ENCODE measurements at places on chromosomes 12 and 14.

- no peak for DNase-seq
Observed at GRCh38 chr12:63313139-63313538, 162.1 kb upstream of the AVPR1A start.

DNA sequence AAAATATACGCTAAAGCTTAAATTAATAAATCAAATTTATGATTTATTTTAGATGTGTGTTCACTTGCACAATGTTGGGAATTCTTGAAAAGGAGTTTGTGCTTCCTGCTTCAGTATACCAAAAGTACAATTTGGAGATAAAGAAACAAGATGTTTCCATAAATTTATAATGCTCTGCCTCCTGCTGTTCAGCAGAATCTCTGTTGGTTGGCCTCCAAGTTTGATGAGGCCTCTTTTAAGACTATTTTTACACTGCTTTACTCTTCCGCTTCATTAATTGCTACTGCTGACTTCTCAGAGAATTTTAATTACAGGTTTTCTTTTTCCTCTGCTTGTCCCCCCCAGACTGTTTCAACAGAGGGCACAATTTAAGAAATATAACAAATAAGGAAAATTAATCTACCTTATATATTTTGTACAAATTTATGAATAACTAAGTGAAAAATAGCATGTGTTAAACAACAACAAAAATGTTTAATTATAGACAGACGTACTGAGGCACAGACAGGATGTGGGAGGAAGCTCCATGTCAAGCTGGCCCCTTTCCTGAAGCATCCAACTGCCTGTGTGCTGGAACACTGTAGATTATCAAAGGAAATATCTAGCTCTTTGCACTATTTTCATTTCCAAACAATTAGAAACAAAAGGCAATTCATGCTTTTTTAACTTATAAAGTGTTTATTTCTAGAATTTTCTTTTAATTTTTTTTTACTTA is 83.9 kb downstream of the PIK3C2G start:
- DNase-seq, result no peak

DNA sequence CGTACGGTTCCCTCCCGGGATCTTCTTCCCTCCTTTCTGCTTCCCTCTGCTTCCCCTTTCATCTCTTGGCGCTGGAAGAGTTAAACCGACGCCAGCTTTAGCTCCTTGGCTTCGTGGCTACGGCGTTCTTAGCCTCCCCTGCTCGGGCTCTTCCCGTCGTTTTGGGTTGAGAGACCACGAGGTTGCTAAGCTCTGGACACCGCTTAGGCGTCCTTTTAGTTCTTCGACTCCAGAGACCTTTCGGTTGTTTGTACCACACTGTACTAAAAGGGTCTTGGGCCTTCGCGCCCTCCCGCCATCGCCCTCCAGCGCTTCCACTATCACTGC is 545 bp downstream of the CPSF2 start:
- DNase-seq, result no peak

- DNase-seq, result no peak
Observed at GRCh38 chr14:91957876-91958313, 10.4 kb upstream of the FBLN5 start.

GRCh38 chr12:92138144-92138543 is 7.5 kb downstream of the BTG1 start:
- DNase-seq, result no peak
